Type B pancreatic cell (in vitro differentiated cells): ENCODE measurements at places on chromosomes 5 and 9.

DNA sequence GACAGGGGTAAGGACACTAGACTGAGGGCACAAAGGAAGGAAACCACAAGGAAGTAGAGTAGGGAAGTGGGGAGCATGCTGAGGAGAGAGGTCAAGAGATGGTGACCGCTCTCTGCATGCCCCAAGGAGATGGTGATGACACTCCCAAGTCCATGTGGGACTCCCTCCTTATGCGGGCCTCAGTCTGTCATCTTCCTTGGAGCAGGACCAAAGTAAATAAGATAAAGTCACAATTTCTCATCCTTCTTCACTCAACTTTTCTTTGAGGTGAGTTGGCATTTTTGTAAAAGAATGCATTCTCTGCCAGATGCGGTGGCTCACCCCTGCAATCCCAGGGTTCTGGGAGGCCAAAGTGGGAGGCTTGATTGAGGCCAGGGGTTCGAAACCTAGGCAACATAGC, 256.7 kb downstream of the DOCK8 start:
- no peak for DNase-seq

- DNase-seq: no peak
Observed at GRCh38 chr5:143662020-143662419, 149.9 kb upstream of the HMHB1 start.

- DNase-seq: no peak
Observed at GRCh38 chr5:34499001-34499734, 157.0 kb upstream of the RAI14 start.

- no peak for DNase-seq
Observed at GRCh38 chr5:16483361-16483760, 17.8 kb upstream of the ZNF622 start.

DNA sequence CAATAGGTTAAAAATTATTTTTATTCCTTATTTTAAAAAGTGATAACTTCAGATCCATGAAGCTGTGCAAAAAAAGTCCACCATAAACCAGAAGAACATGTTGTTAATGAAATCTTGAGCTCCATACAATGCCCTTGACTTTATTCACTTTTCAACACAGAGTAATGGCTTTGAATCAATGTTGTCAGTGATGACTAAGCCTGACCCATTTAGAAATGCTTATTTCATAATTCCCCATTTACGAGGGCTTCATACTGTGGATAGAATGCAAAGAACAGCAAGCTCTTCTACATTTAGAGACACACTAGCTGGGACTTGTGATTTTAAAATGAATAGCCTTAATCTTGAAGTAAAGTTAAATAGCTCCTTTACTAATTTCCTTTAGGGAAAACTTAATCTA, 25.7 kb upstream of the IL9 start:
- DNase-seq: no peak

GRCh38 chr5:65329266-65329665, 152.5 kb downstream of the ADAMTS6 start:
- DNase-seq: no peak

DNA sequence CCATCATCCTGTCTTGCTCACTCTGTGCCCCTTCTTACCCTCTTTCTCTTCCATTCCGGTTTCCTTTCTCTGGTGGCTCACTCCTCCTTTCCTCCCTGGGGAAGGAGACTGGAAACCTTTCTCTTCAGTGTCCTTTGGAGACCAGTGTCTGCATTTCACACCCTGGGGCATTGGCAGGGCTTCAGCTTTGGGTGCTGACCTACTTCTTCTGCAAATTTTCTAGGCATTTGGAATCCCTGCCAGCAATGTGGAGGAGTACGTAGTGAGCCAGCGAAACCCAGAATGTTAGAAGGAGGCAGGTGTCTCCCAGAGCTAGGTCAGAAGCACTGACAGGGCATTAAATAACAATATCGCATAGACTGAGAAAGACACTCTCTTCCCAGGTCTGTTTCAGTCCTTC, 122.2 kb downstream of the SLC28A3 start:
- DNase-seq: no peak

DNA sequence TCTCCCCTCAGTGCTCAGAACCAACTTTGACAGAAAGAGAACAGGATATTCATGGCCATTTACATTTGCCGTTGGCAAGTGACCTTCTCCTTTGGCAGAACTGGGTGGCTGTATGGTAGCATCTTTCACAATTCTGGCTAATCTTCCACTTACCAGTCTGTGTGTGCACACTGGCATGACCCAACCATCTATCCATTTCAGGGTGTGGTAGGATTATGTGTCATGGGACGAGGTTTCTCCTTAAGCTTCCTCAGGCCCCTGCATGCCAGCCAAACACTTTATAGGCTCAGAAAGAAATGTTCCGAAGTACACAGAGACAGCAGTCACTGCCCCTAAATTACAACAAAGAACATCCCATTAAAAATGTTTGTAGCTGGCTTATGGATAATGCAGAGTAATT, 497.1 kb downstream of the NFIB start:
- DNase-seq: no peak

GRCh38 chr5:124546643-124547042, 199.8 kb downstream of the ZNF608 start:
- DNase-seq: no peak

GRCh38 chr5:133819977-133820471, 148.4 kb downstream of the C5orf15 start:
- no peak for DNase-seq

DNA sequence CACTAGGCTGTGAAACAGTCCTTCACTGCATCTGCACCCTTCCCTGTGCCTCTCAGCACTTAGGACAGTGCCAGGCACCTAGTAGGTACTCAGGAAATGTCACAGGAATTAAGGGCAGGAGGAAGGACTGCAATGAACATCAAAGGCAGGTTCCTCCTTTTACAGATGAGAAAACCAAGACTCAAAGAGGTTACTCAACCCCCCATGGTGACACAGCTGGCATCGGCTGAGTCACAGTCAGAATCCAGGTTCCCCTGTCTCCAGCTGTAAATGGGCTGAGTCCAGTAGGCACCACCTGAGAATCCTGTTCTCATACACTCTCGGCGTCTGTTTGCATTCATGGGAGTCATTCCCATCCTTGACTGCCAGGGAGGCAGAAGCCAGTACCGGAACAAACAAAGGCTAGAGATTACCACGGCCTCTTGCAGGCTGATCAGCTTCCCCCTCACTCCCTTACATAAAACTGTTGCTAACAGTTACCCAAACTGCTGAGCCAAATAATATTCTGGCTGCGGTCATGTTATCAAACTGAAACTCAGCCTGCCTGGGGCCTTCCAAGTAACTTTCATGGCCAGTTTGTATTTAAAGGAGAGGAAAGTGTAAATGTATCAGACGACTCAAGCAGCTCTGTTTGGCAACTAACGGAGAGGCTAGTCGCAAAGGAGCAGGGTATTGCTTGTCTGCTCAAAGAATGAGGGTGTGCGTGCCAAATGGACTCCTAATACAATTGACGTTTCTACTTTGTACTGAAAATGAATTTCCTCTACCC, 201.7 kb downstream of the PAPPA start:
- DNase-seq: no peak

GRCh38 chr5:125302577-125302976, 556.1 kb upstream of the ZNF608 start:
- no peak for DNase-seq

- DNase-seq: no peak
Observed at GRCh38 chr9:72130321-72130720, 18.9 kb upstream of the GDA start.

DNA sequence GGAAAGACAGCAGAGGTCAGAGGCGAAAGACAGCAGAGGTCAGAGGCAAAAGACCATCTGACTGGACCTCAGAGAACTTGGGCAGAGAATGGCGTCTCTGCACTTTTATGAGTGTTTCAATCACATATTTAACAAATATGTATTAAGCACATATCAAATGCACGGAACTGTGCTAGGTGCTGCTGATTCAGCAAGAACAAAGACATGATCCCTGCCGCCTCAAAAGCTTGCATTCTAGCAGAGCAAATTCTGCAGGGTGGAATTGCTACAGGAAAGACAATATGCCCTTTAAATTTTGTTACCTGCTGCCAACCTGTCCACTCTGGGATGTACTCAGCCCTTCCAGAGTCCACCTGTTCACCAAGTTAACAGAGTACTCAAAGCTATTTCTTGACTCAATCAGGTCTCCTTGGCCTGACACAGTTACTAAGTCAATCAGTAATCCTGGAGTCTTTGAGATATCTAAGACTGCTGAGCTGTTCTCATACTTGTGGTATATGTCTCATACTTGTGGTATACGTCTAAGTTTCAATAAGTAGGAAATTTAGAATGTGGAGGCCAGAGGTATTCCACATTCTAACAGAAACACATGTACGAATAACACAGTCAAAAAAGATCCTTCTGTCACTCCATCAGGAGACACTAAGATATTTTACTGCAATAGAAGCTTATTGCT, 131.8 kb downstream of the GNAQ start:
- no peak for DNase-seq

- no peak for DNase-seq
Observed at GRCh38 chr9:90517103-90517502, 125.5 kb downstream of the DIRAS2 start.

DNA sequence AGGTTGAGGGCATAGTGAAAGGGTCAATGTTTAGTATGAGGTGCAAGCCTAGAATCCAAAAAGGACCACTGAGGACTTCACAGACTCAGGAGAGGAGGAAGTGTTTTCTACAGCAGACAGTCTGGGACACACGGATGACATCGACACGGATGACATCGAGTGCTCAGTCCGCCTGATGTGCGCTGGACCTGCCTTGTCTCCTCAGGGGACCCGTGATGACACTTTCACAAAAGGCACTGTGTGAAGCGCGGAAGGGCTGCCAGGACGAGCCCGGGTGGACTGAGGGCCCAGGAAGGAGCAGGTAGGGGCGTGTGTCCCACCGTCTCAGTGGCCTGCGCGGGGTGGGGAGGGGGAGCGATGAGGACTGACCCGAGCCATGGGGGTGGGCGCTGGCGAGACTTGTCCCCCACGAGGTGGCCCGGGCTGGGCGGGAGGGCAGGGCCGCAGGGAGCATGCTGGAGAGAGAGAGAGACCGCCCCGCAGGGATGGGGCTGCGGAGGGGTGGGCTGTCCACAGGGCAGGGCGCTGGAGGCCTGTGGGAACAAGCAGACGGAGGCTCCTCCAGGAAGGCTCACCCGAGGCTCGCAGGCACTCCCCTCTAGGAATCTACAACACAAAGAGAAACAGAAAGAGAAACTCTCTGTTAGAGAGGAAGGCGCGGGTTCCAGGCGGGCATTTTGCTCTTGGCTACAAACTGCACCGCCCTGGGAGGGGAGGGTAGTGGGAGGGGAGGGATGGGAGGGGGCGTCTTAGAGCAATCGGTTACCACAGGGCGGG, 54.9 kb downstream of the USP20 start:
- no peak for DNase-seq

DNA sequence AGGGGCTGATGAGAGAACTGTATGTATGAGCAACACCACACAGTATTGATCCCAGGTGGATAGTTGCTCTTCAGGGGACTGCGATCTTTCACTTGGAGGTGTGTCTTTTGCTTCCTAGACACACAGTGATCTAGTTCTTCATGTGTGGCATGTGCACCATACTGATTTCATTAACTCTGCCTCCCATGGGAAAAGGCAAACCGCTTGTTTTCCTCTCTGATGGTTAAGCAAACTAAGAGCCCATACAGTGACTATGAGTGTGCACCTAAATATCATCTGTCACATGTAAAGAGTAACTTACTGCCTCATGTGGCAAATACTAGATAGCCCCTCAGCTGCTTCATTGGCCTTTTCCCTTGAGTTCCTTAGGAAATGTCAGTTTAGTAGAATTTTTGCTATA, 147.3 kb downstream of the TLE4 start:
- DNase-seq: no peak

DNA sequence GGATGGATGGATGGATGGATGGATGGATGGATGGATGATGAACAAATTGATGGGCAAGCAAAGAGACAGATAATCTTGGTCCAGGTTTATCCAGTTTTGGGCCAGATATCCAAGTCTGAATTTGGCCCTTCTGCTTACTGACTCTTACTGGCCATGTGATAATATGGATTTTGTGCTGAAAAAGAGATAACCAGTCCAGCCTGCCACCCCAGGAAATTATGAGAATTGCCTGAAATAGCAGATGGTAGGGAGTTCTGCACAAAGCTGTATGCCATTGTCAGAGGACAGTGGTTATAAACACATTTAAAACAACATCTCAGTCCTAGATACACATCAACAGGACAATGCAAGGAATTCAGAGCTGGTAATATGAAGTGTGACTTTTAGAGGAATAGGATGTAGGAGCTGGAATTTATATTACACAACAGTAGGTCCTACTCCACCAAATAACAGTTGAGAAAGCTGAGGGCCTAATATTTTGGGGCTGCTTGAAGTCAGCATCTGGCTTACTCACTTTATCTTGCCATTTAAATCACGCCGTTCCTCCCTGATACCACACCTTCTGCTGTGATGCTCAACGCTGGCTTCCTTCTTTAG, 9.0 kb upstream of the FAT2 start:
- no peak for DNase-seq

DNA sequence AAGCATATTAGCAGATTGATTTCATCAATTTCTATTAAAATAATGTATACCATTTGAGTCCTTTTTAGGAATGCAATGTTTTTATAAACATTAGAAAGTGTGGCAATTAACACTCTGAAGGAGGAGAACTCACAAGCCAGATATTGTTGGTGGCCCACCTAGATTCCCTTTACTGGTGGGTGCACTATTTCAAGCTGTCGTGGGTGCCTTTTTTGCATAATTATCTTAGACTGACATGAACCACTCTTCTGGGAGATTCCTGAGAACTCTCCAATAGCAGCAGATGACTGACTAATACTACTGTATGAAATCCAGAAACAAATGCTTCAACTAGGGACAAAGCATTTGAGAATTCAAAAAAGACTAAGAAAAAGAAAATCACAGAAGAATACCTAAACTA, 526.0 kb downstream of the CDH18 start:
- no peak for DNase-seq

DNA sequence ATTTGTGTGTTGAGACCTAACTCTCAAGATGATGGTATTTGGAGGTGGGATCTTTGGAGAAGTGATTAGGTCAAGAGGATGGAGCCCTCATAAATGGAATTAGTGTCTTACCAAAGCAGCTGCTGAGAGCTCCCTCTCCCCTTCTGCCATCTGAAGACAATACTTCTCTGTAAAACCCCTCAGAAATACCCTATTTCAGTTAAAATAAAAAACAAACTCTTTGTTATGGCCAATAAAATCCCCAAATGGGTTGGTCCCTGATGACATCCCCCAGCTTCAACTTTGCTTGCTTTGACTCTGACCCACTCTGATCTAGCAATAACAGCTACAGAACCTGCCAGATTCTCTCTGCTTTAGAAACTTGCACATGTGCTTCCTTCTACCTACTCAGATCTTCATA, 100.9 kb downstream of the SNCAIP start:
- DNase-seq: no peak

GRCh38 chr5:135508496-135509005, 27.2 kb downstream of the NEUROG1 start:
- no peak for DNase-seq
